ENCODE measurements at places on chromosomes 2 and 18.

DNA sequence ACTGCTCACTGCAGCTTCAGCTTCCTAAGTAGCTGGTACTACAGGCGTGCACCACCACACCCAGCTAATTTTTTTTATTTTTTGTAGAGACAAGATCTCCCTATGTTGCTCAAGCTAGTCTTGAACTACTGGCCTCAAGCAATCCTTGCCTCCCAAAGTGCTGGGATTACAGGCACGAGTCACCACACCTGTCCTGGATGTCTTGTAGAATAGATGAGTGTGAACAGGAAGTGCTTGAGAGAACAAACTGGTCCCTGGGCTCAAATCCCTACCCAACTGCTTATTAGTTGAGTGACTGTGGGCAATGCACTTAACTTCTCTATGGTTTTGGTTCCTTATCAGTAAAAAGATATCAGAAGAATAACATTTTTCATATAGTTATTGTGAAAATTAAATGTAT lies 34.2 kb downstream of the PKDCC start:
- no peak for DNase-seq

DNA sequence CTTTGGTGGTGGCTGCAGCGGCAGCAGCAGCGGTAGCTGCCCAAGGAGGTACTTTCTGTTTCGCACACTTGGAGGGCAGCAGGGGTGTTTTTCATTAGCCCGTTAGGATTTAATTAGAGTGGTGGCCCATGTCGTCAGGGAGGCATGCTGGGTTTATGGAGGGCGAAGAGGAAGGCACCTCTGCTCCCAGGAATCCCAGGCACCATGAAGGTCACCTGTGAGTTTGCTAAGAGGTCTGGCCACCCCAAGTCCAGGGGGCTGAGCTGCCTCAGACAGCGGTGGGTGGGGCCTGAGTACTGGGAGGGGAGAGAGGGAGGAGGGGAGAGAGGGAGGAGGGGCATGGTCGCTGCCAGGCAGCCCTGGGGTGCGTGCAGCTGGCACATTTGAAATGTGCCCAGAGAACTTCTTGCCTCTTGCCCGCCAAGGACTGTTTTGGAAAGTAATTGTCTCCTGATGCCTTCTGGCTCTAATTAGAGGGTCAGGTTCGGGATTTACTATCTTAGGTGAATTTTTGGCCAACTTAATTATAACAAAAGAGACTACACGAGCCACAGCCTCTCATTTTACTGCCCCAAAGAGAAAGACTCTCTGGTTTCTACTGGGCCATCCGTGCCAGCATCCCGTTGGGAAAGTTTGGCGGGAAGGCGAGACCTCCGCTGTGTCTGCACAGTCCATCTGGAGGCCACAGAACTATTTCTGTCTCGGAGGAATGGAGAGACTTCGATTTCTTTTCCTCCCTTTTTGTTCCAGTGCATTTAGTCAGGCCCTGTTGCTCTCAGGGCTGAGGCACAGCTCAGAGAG lies 62.0 kb downstream of the GLI2 start:
- DNase-seq = no peak

DNA sequence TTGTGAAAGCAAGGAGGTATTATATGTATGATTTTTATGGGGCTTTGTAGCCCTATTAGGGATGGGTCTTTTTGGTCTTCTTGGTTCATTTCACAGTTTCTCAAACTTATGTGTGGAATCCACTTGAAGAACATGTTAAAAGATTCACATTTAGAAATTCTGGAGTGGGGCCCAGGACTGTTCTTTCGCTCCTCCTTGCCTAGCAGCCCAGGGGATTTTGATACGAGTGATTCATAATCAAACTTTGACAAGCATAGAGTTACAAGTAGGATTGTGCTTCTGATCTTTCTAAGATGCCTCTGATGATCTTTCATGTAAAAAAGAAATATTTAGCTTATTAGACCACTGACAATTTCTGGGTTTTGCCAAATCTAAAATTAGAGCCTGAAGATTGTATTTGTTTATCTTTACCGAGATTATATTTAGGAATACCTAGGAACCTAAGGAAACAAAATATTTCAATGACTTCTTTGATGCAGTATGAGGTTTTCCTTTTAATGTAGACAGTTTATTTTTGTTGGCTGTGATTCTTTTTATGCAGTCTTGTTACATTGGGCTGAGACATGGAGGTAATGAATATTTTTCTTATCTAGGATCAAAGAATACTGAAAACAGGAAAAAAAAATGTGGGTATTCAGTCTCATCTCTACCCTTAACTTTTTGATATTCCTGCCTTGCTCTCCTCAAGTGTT lies 324.0 kb downstream of the PARD3B start:
- DNase-seq = no peak

- no peak for DNase-seq
Measured at GRCh38 chr18:3321133-3321812, 59.3 kb downstream of the MYL12B start.

DNA sequence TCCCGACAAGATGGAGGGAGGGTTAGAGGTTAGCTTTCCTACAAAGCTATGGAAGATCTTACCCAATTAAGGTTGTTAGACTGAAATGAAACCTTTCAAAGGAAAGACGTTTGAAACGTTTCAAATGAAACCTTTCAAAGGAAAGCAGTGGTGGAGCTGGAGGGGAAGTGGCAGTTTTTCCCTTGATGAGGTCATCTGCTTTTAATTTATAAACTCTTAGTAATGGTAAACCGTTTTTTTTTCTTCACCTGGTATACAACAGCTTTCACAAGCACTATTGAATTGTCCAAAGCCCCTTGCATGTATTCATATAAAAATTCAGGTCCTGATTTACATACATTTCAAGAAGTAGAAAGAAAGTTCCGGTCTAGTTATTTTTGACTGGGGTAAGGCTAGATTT lies 7.4 kb downstream of the PMAIP1 start:
- peak; percentile 53 for DNase-seq

GRCh38 chr2:236510034-236510433 lies 59.6 kb upstream of the ACKR3 start:
- no peak for DNase-seq

DNA sequence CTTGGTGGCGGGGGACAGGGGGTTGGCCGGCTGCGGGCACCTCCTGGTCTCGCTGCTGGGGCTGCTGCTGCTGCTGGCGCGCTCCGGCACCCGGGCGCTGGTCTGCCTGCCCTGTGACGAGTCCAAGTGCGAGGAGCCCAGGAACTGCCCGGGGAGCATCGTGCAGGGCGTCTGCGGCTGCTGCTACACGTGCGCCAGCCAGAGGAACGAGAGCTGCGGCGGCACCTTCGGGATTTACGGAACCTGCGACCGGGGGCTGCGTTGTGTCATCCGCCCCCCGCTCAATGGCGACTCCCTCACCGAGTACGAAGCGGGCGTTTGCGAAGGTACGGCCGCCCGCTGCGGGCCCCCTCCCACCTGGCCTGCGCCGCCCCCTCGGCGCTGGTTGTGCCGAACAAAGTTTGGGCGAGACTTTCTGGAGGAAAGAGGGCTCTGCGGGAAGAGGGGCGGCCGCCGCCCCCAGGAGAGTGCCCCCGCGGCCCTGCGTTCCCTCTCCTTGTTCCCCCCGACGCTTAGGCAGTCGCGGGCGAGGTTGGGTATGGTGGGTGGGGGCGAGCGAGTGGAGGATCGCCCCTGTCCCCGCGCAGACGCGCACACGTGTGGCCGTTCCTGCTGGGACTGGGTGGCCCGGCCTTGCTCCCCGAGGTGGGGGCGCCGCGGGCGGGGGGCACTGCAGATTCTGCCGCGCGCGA lies 866 bp downstream of the CRIM1 start:
- DNase-seq = peak; percentile 65

DNA sequence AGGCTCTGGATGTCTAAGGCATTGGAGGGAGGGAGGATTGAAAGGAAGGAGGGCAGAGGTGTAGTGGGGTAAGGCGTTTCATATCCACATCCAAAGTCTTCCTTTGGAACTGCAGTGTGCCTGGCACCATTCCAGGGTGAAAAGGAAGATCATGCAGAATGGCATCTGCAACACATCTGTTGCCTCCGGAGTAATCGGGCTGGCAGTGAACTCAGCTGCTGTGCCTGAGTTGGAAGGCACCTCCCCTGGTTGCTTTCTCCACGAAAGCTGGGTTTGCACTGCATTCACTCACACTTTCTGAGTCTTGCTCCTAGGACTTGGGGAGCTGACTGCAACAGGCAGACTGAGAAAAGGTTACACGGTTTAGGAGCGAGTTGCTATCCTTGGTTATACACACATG lies 30.3 kb upstream of the SEC11C start:
- no peak for DNase-seq

DNA sequence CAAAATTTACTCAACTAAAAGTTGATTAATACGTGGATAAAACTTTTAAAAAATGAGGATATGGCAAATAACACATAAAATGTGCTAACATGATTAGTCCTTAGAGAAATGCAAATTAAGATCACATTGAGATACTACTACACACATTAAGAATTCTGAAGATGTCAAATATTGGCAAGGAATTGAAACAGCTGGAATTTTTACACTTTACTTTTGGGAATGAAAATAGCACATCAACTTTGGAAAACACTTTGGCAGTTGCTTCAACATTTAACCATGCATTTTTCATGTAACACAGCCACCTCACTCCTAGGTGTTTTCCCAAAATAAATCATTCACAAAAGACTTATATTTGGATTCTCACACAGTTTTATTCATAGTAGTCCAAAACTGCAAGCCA lies 687.9 kb upstream of the SETBP1 start:
- no peak for DNase-seq

DNA sequence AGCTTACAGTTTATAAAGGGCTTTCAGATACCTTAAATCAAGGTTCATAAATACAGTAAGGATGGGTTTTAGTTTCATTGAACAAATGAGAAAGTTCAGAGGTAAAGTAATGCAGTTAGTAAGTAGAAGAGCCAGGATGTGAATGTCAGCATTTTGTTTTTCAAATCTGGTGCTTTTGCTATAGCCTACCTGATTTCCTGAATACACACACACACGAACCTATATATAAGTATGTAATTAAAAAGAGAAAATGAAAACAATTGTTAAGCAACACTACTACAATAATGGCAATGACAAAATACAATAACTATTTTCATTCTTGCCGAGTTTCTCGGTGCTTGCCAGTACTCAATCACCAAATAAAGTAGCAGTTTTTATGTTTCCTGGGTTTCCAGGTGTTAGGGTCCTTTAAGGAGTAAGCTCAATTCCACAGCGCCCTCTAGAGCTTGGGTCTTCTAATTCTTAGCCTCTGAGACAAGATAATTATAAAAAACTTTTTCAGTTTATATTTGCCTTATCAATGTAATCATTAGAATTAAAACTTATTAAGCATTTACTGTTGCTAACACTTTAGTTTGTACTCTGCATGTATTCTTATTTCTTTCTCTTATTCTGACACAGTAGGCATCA lies 512.9 kb upstream of the ACVR2A start:
- no peak for DNase-seq

- no peak for DNase-seq
Measured at GRCh38 chr2:96985181-96985945, 1.0 kb downstream of the FAM178B start.

DNA sequence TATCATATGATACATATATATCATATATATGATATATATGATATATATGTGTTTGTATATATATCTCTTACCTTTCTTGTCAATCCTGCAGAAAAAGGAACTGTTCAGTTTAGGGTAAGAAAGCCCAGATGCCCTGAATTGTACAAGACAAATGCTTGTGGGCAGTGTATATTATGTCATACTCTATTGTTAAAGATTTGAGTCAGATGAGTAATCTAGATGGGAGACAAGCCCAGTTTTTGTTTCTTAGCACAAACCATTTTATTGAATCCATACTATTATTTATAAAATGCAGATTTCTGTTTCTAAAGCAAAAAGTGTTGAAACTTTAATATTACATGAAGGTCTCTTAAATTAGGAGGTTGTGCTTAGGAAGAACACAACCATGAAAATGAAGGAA lies 90.6 kb downstream of the VRK2 start:
- DNase-seq = no peak

DNA sequence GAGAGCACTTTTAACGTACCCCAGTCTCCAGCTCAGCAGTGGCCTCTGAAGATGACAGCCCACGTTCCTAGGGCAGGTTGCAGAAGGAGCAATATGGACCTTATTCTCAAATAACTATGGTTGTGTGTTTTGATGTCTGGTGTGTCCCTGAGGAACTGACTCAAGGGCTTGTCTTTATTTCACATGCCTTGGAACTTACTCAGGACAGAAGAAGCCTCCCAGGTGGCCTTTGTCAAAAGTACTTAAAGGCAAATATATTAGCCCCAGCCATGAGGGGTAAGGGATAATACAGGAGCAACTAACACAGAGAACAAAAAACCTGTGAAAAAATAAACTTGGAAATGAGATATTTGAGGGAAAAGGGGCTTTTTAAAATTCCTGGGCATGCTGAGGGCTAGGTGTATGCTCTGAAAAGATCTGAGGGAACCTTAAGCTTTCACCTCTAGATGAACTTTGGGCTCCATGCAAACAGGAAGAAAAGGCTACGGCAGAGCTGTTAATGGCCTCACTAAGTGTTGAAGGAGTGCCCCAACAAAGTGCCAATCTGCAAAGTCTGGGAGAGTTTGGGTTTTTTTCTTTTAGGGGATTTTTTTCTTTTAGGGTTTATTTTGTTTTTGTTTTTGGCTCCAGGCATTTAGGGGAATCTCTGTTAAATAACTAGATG lies 40.3 kb downstream of the SRBD1 start:
- no peak for DNase-seq

GRCh38 chr2:128390256-128390990 lies 71.8 kb upstream of the HS6ST1 start:
- DNase-seq = no peak

DNA sequence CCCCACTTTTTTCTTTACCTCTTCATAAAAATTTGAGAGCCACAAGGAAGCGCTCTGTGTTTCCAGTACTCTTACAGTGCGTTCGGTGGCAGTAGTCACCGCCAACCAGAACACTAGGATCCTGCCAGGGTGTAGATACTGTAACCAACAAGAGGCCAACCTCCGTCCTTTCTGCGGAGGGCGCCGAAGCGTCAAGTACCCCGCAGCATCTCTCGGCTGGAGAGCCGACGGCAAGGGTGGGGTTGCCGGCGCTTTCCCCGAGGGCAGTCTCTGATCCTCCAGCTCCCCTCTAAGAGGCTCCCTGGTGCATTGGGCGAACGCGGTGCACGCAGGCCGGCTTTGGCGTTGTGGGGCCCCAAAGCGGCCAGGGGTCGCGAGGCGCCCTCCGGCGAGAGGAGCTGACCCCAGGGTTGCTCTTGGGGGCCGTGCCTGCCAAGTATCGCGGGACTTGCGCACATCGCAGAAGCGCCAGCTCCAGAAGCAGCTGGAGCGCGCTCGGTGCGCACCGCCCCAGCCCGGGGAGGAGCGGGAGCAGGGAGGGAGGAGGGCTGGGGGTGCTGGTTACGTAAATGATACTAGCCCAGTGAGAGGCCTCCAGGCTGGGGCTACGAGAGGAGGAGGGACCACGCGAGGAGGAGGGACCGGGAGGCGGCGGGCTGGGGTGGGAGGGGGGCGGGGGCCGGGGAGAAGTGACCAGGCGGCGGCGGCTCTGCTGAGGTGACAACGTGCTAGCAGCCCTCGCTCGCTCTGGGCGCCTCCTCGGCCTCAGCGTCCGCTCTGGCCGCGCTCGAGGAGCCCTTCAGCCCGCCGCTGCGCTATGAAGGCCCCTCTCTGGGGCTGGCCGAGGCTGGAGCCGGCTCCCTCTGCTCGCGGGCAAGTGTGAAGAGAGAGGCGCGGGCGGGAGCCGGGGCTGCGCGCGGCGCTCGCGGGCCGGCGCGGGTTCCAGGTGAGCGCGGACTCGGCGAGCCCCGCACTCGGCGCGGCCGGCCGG lies at the start of gene GALNT13:
TSS of gene GALNT13 (plus strand) at position 692 of the 991 bp plus-strand sequence.
- DNase-seq = no peak
